ENCODE measurements at places on chromosomes 4 and X.

GRCh38 chr4:152894673-152895072, 41.5 kb upstream of the FHDC1 start:
- no peaks in the 10 kb centered on the region for H3K4me1 ChIP-seq
- H3K36me3 ChIP-seq: peaks cover 27% of the 10 kb centered on the region
- no peak for DNase-seq
- no peak overlapping the region for H3K4me3 ChIP-seq
- no peak overlapping the region for H3K27ac ChIP-seq
- no peaks in the 10 kb centered on the region for H3K27me3 ChIP-seq

- no peak overlapping the region for H3K4me3 ChIP-seq
- no peak overlapping the region for H3K27ac ChIP-seq
- no peaks in the 10 kb centered on the region for H3K27me3 ChIP-seq
- no peak for DNase-seq
- H3K36me3 ChIP-seq: no peaks in the 10 kb centered on the region
Measured at GRCh38 chr4:43457866-43458265, 565.4 kb downstream of the GRXCR1 start.

- peaks cover 2% of the 10 kb centered on the region for H3K27me3 ChIP-seq
- H3K4me3 ChIP-seq: peak overlapping the region; percentile 76
- no peak for DNase-seq
- H3K27ac ChIP-seq: peak overlapping the region; percentile 95
- peaks cover 85% of the 10 kb centered on the region for H3K4me1 ChIP-seq
Measured at GRCh38 chr4:153486281-153487151, 20.4 kb downstream of the TMEM131L start.

DNA sequence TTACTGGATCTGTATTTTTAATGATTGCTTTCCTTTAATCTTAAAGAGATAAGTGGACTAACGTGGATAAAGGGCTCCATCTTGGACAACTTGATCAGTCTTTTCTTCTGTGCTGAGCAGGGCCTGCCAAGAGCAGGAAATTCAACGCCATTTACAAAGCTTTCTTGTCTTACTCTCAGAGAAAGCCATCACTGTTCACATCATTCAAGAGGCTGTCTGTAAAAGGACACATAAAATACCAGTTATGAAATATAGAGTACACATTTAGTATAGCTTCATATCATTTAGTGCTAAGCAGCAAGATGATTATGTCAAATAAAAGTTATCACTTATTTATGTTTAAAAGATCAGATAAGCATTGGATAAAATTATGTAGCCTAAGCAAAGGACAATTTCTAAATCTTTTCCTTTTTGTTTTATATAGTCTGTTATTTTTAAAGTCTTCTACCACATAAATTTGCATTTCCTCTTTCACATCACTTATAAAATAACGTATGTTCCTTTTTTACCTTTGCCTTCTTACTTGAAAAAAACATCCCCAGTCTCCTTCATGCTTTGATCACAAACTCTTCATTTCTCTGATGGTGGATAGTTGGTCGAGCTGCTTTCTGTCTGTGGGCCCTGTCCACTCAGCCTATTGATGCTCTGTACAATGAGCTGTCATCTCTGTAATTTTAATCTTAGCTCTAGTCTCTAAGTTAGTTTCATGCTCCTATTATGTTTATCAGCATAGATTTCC, 2.1 kb upstream of the CCNG2 start:
- H3K27me3 ChIP-seq: no peaks in the 10 kb centered on the region
- H3K36me3 ChIP-seq: no peaks in the 10 kb centered on the region
- no peak overlapping the region for H3K4me3 ChIP-seq
- peaks cover 41% of the 10 kb centered on the region for H3K4me1 ChIP-seq
- DNase-seq: no peak
- no peak overlapping the region for H3K27ac ChIP-seq

DNA sequence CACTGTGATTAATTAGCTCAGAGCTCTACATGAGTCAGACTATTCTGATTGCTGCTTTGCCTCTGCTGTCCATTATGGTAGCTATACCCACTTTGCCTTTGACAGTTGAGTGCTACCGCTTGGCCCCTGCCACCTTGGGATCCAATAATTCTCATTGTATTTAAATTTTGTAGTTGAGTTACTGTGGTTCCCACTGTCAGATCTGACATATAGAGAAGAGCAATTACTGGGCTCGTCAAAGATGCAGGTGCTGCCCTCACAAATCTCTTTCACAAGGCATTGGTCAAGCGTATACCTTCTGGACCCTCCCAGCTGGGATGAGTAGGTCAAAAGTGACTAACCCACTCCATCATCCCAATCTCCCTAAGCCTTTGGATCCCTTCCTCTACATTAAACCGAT, 18.3 kb upstream of the PRDM8 start:
- peaks cover 55% of the 10 kb centered on the region for H3K4me1 ChIP-seq
- no peaks in the 10 kb centered on the region for H3K27me3 ChIP-seq
- DNase-seq: no peak
- no peak overlapping the region for H3K4me3 ChIP-seq

GRCh38 chr4:146336410-146336807, 122.1 kb downstream of the REELD1 start:
- H3K4me1 ChIP-seq: peaks cover 2% of the 10 kb centered on the region
- no peak overlapping the region for H3K27ac ChIP-seq
- DNase-seq: no peak
- H3K36me3 ChIP-seq: no peaks in the 10 kb centered on the region

Measured in activated naive CD8-positive, alpha-beta T cell treated with anti-CD3 and anti-CD28 coated beads, Interleukin-2, amount 50 U/mL, for 24 hours (primary cell).